ENCODE measurements at places on chromosomes 16 and 17. TPM values are rescaled to one million over a fixed set of nuclear protein-coding genes. Genes with fewer than 3 reads are reported as not detected.

MPHOSPH6 gene
- 28.7 TPM for total RNA-seq

TRPV2 gene
- 32.3 TPM for total RNA-seq

TEKT1 gene
- not detected for total RNA-seq

GSDMA gene
- total RNA-seq, result not detected

UBE2I gene
- 50.8 TPM for total RNA-seq

TP53TG3F gene
- total RNA-seq, result not detected

NOL3 gene
- 13.8 TPM for total RNA-seq

PLA2G10 gene
- not detected for total RNA-seq

RHBDF1 gene
- 20.6 TPM for total RNA-seq

CD7 gene
- total RNA-seq, result not detected

DPEP2NB gene
- total RNA-seq, result not detected

HYDIN gene
- not detected for total RNA-seq

PIMREG gene
- total RNA-seq, result 20.2 TPM

DPEP2 gene
- not detected for total RNA-seq

VPS4A gene
- total RNA-seq, result 36.7 TPM

ZNF23 gene
- total RNA-seq, result 7.2 TPM

TM4SF5 gene
- not detected for total RNA-seq

TPPP3 gene
- total RNA-seq, result 0.28 TPM

RRAD gene
- 0.45 TPM for total RNA-seq

KCNJ12 gene
- total RNA-seq, result 1.2 TPM

C16orf96 gene
- not detected for total RNA-seq

PMP22 gene
- 23.0 TPM for total RNA-seq

TMEM114 gene
- not detected for total RNA-seq

OMG gene
- 0.09 TPM for total RNA-seq

PPP1R1B gene
- total RNA-seq, result not detected

RAB26 gene
- 1.3 TPM for total RNA-seq

TNFSF13 gene
- total RNA-seq, result 0.66 TPM

NPTX1 gene
- total RNA-seq, result 0.09 TPM

LITAFD gene
- total RNA-seq, result not detected

GUCY2D gene
- total RNA-seq, result not detected

EPN3 gene
- under 0.01 TPM for total RNA-seq

WNT9B gene
- total RNA-seq, result not detected

KCNJ16 gene
- total RNA-seq, result under 0.01 TPM

ZP2 gene
- total RNA-seq, result not detected

RNU2-1 gene
- not detected for total RNA-seq

CDC6 gene
- 8.6 TPM for total RNA-seq

EVI2B gene
- 0.09 TPM for total RNA-seq

HES7 gene
- 0.09 TPM for total RNA-seq

ANKRD40CL gene
- total RNA-seq, result not detected

AXIN2 gene
- total RNA-seq, result 4.9 TPM

B4GALNT2 gene
- total RNA-seq, result under 0.01 TPM

SAMD14 gene
- 2.8 TPM for total RNA-seq

SPATA22 gene
- not detected for total RNA-seq

PRAC2 gene
- not detected for total RNA-seq

IRX3 gene
- total RNA-seq, result 1.2 TPM

KRTAP2-1 gene
- not detected for total RNA-seq

TAC4 gene
- not detected for total RNA-seq

MEAK7 gene
- total RNA-seq, result 15.6 TPM

ZDHHC7 gene
- total RNA-seq, result 38.6 TPM

NKD1 gene
- total RNA-seq, result under 0.01 TPM
